ENCODE measurements at places on chromosomes 7 and 10.

DNA sequence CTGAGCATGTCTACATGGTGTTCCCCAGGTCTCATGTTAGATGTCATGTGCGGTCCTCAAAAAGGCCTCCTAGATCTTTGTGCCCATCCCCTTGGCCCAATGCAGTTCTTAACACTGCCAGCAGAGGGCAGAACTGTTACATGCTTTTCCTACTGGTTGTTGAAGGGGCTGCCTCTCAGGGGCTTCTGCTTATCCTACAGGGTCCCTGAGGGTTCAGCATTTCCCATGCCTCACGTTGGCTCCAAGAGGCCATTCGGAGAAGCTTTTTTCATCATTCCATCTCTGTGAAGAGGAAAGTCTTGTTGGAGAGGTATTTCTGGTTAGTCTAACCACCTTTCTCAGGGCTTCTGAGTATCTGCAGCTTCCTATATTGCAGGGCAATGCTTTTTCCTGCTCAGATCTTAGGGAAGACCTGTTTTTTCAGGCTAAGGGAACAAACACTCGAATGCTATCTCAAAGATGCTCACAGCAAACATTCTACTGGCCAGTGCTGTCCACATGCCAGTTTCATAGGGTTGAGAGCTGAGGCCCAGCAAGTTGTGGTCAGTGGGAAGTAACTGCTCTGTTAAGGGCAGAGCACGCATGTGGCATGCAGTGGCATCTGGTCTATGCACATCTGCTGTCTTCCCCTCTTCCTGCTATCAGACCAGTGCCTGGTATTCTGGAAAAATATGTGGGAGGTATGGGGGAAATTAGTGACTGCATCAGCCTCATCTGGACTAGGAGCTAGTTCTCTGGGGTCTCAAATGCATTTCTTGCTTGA, 31.5 kb downstream of the MBL2 start:
- H3K36me3 ChIP-seq = no peaks in the 10 kb centered on the region
- no peak overlapping the region for H3K27ac ChIP-seq
- DNase-seq = no peak
- H3K4me1 ChIP-seq = no peaks in the 10 kb centered on the region
- no peak overlapping the region for H3K4me3 ChIP-seq

GRCh38 chr10:24575481-24576002, 148.1 kb downstream of the ARHGAP21 start:
- no peaks in the 10 kb centered on the region for H3K36me3 ChIP-seq
- no peaks in the 10 kb centered on the region for H3K27me3 ChIP-seq
- H3K27ac ChIP-seq = no peak overlapping the region
- H3K4me1 ChIP-seq = no peaks in the 10 kb centered on the region
- no peak for DNase-seq

GRCh38 chr10:98414932-98415730, at the start of gene PYROXD2:
Gene PYROXD2 (minus strand): TSS chr10:98415182. CDS start chr10:98415135, 47 bp downstream.
- peak within 1 kb of the TSS; percentile 42 for H3K27ac ChIP-seq
- H3K4me3 ChIP-seq = peak within 1 kb of the TSS; percentile 83

DNA sequence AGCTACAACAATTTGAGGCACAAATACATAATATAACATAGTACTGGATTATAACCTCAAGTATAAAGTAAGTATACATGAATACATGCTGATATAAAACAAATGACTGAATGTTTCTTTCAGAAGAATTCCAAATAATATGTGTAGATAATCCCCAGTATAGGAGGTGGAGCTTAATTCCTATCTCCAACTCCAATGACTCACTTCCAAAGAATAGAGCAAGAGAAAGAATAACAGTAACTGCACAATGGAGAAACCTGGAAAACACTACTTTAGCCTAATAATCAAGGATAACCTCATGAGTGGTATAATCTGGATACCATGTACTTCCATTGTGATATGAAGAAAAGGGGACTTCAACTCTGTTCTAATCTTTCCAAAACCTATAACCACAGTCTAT, 13.7 kb upstream of the SEMA3C start:
- no peaks in the 10 kb centered on the region for H3K36me3 ChIP-seq
- H3K27ac ChIP-seq = no peak overlapping the region
- DNase-seq = no peak
- H3K4me3 ChIP-seq = no peak overlapping the region
- H3K27me3 ChIP-seq = no peaks in the 10 kb centered on the region

GRCh38 chr7:157506268-157506667, 169.5 kb downstream of the DNAJB6 start:
- DNase-seq = no peak
- no peaks in the 10 kb centered on the region for H3K4me1 ChIP-seq
- no peaks in the 10 kb centered on the region for H3K27me3 ChIP-seq
- no peaks in the 10 kb centered on the region for H3K36me3 ChIP-seq
- H3K4me3 ChIP-seq = no peak overlapping the region
- no peak overlapping the region for H3K27ac ChIP-seq

Measured in thoracic aorta (tissue), 2 donors.